MCF 10A (cell line): ENCODE measurements at places on chromosomes 7 and 10.

DNA sequence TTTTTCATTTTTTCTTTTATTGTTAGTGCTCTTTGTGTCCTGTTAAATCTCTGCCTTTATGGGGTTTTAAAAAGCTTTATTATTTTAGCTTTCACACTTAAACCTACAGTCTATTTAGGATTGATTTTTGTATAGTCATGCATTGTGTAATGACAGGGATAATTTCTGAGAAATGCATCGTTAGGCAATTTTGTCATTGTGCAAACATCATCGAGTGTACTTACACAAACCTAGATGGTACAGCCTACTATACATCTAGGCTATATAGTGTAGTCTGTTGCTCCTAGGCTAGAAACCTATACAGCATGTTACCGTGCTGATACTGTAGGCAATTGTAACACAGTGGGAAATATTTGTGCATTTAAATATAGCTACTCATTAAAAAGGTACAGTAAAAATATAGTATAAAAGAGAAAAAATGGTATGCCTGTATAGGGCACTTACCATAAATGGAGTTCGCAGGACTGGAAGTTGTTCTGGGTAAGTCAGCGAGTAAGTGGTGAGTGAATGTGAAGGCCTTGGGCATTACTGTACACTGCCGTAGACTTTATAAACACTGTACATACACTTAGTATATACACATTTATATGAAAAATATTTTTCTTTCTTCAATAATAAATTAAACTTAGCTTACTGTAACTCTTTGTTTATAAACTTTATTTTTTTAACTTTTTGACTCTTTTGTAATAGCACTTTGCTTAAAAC is 16.0 kb downstream of the UBE2D1 start:
- peak; percentile 81 for DNase-seq

DNA sequence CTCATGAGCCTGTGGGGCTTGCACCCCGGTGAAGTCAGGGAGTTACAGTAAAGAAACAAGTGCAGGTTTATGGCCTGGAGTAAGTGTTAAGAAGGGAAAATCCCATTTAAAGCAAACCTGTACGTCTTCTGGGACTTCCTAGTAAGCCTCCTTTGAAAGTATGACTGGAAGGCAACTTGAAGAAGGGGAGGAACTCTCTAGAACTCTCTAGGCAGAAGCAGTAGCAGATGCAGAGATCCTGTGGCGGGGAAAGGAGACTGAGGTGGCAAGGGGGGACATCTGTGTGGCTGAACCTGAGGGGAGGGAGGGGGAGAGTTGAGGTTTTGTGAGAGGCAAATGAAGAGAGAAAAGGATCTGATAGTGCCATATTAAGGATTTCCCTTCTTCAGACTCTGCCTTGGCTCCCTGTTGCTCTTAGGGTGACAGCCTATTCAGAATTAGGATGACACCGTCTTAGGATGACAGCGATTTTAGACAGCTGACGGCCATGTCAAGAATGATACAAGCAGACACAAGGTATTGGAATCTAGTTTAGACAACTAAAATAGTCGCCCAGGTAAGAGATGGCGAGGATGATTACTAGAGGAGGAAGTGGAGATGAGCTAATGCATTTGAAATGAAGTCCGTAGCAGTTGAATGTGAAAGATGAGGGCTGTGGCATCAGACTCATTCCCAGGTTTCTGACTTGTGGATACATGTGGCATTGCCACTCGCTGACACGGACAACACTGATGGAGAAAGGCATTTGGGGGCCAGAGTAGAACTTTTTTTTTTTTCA is 29.0 kb downstream of the CUL1 start:
- DNase-seq, result no peak

DNA sequence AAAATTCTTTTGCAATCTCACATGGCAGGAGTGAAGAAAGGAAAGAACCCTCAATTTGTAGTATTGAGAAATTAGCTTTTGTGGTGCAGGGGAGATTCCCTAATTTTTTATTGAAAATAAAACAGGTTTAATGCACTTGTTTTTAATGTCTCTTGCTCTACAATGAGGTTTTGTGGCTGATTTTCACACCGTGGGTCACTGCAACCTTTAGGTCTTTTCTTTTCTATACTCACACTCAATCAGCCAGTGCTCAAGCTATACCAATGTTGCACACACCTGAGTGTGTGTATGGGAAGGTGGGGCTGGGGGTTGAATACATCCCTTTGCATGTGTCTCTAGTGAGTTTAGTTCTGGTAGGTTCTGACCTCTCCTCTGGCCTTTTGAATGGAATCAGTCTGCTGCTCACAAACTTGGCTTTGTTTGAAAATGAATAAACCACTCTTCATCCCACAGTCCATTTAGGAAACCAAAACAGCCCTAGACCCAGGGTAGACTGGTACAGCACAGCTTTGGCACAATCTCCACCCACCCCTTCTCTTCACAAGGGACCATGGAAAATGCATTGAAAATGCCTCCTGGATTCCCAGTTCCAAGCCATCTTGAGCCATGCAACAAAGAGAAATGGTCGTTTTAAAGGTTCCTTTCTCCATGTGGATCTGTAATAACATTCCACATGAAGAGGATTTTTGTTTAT is 411.5 kb downstream of the SFMBT2 start:
- DNase-seq, result no peak

- no peak for DNase-seq
Observed at GRCh38 chr7:38831259-38831996, 77.6 kb downstream of the VPS41 start.

GRCh38 chr10:17872191-17873091 is 63.3 kb downstream of the MRC1 start:
- DNase-seq, result peak; percentile 45

- no peak for DNase-seq
Observed at GRCh38 chr7:2128601-2129322, 104.0 kb downstream of the MAD1L1 start.

GRCh38 chr10:86392723-86393094 is 26.1 kb upstream of the GRID1 start:
- DNase-seq, result no peak

GRCh38 chr10:131812736-131813604 is 87.8 kb upstream of the PPP2R2D start:
- no peak for DNase-seq

- DNase-seq, result peak; percentile 95
Observed at GRCh38 chr10:33876584-33877400, 542.3 kb upstream of the NRP1 start.

DNA sequence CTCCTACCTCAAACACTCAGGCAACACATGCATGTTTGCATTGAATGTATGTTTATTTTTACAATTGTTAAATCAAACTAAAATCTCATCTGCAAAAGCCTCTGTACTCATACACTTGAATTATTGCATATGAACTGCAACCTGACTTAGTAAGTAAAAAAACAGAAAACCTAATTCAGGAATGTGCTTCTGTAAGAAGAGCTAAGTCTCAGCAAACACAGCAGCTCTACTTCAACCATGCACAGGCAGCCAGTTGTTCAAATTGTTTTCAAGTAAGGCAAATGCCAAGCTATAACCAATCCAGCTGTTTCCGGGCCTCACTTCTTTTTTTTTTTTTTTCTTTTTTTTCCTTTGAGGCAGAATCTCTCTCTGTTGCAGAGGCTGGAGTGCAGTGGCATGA is 93.5 kb upstream of the MALRD1 start:
- DNase-seq, result no peak

DNA sequence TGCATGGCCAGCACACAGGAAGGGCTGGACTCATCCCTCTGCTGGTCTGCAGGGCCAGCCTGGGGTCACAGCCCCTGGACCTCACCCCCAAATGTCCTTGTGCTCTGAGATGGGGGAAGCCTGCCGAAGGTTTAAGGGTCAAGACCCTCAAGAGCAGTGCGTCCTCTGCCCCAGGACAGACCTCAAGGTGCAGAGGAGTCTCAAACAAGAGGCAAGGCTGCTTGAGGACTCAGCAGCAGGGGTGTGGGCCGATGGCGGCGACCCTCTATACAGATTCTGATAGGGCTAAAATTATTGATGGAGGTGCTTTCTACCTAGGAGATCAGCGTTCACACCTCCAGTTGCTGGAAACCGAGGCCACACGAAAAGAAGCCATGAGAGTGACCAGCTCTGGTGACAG is 80.7 kb downstream of the ZRANB1 start:
- no peak for DNase-seq

DNA sequence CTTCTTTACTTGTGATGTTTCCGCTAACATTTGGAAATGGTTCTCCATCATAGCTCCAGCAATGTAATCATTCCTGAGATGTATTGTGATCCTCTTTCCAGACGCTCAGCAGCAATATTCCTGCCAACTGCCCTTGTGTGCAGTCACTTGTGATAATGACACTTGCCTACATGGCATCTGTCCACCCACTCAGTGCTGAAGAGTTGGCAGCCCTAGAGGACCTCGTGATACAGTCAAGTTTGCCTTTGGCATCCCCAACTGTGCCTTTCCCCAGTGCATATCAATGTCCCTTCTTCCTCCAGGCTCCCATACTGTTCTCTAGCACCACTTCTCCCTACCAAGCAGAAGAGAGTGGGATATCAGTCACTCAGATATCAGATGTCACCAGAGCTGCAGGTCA is 64.9 kb downstream of the MYOF start:
- no peak for DNase-seq

DNA sequence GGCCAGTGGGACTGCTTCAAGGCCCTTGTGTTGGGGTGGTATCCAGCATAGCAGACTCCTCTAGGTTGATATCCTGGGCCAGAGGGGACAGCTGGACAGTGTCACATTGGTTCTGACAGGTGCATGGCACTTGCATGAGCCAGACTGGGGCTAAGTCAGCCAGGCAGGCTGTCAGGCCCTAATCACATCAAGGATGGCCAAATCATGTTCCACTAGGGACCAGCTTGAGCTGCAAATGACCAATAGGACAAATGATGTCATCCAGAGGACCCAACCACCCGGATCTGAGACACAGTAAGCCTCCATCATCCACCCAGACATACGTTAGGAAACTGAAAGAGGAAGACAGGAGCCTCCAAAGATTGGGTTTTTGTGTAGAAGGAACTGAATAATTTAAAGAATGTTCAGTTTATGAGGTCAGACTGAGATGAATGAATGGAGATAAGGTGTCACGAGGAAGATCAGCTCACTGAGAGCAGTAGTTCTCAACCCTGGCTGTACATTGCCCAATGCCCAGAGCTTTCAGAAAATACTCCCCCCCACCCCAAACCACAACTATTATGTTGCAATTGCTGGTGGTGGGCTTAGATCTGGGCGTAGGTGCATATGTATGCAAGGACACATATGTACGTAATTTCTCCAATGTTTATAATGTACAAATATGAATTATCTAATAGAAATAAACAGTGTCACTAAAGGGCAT is 75.2 kb upstream of the INHBA start:
- DNase-seq, result no peak

DNA sequence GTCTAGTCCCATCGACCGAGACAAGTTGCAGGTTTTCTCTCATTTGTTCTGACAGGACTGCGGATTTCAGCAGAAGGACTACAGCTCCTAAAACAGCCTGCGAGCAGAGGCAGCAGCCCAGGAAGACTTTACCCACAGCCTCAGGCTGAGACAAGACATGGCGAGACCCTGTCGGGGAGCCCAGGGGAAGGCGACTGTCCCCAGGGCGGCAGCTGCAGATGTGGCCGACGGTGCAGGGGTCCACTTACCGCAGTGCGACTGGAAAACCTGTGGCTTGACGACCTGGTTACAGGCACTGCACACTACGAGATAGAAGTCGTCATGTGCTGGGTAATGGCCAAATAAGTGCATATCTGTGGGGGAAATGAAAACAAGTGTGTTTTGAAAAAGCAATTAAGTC is 88.0 kb downstream of the ATXN7L1 start:
- DNase-seq, result no peak

GRCh38 chr10:43384252-43385221 is 13.1 kb downstream of the FXYD4 start:
- DNase-seq, result no peak

DNA sequence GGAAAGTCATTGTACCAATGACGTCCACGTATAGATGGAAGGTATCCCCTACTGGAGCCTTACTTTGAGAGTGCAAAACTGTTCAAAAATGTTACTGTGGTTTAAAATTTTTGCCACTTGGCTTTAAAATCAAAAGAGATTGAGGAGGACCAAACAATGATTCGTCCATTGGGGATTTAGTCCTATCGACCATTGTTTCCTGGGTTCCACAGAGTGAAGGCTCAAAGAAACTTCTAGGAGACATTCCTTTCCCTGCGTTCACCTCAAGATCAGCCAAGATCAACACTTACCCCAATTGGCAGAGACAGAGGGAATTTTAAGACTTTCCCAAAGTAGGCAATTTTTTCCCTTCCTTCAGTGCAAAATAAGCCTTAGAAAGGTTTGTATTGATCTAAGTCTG is 152.3 kb downstream of the NEBL start:
- no peak for DNase-seq

GRCh38 chr10:29141761-29142160 is 147.1 kb upstream of the LYZL1 start:
- no peak for DNase-seq

DNA sequence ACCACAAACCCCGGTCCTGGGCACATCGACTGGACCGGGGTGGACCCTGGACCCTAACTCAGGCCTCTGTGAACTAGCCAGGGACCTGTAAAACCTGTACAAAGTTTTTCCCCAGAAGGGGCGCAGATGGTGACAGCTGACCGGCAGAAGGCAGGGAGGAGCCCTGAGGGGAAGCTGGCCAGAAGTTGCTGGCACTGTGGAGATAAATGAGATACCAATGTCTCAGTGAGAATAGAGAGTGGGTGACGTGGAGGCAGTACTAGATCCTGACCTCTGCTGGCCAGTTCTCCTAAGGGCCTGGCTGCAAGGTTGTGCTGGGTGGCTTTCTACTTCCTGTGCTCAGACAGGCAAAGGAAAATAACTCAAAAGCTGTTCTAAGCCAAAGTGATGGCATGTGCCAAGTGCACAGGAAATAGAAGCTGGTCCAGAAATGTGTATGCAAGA is 10.6 kb upstream of the TSPAN14 start:
- peak; percentile 57 for DNase-seq

GRCh38 chr10:63553473-63553872 is 32.3 kb downstream of the REEP3 start:
- peak; percentile 45 for DNase-seq

DNA sequence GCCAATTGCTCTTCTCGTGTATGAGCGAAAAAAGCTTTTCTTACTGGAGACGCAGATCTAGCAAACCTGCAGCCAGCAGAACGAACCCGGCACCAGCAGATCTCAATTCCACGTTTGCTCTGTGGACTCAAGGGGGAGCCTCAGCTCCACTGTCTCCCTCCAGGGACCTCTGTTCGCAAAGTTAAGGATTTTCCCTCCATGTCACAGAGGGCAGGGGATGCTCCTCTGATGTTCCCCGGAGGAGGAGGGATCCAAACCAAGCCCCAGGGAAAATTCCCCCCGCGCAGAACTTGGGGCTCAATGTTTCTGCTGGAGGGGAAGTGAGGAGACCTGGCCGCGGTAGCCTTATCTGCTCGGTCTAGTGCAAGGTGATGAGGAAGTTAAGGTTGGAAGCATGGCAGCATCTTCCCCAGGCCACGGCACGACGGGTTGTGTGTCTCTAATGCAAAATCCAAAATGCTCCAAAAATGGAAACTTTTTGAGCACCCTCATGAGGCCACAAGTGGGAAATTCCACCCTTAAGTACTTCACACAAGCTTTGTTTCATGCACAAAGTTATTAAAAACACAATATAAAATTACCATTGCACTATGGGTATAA is 9.0 kb downstream of the IQCE start:
- DNase-seq, result peak; percentile 6
